ENCODE measurements at places on chromosomes 4 and X. TPM values are rescaled to one million over a fixed set of nuclear protein-coding genes. Genes with fewer than 3 reads are reported as not detected.

Gene ADH6
- polyA plus RNA-seq: 9.0 TPM

Gene VCX3B
- polyA plus RNA-seq: 0.39 TPM

Gene GAGE2A
- polyA plus RNA-seq: not detected

Gene MID2
- 20.2 TPM for polyA plus RNA-seq

Gene PTPN13
- 74.2 TPM for polyA plus RNA-seq

Gene GBA3
- polyA plus RNA-seq: not detected

Gene CXorf38
- 10.6 TPM for polyA plus RNA-seq

Gene MAGEA9
- not detected for polyA plus RNA-seq

Gene CT45A10
- polyA plus RNA-seq: 18.8 TPM

Gene ADH1C
- 23.0 TPM for polyA plus RNA-seq

Gene CFI
- 79.6 TPM for polyA plus RNA-seq

Gene PPP4R3C
- polyA plus RNA-seq: not detected

Gene GLOD5
- polyA plus RNA-seq: 1.7 TPM

Gene TIMP1
- 98.1 TPM for polyA plus RNA-seq

Gene SPANXC
- not detected for polyA plus RNA-seq

Gene CCSER1
- 1.7 TPM for polyA plus RNA-seq

Gene IL2
- not detected for polyA plus RNA-seq

Gene MTTP
- polyA plus RNA-seq: 1.8 TPM

Gene TEX13C
- not detected for polyA plus RNA-seq

Gene UCP1
- polyA plus RNA-seq: 0.75 TPM

Gene ARMCX1
- 54.1 TPM for polyA plus RNA-seq

Gene DNAAF6
- polyA plus RNA-seq: 2.1 TPM

Gene LEF1
- polyA plus RNA-seq: 48.9 TPM

Gene MXRA5
- polyA plus RNA-seq: 1.4 TPM

Gene ART3
- polyA plus RNA-seq: 3.9 TPM

Gene RXFP1
- 8.5 TPM for polyA plus RNA-seq
